ENCODE measurements at places on chromosomes 11 and 22. TPM values are rescaled to one million over a fixed set of nuclear protein-coding genes. Genes with fewer than 3 reads are reported as not detected.

- DNase-seq, result no peak
These were observed 143.5 kb downstream of the NXPE2 start for GRCh38 chr11:114821621-114822412.

DNA sequence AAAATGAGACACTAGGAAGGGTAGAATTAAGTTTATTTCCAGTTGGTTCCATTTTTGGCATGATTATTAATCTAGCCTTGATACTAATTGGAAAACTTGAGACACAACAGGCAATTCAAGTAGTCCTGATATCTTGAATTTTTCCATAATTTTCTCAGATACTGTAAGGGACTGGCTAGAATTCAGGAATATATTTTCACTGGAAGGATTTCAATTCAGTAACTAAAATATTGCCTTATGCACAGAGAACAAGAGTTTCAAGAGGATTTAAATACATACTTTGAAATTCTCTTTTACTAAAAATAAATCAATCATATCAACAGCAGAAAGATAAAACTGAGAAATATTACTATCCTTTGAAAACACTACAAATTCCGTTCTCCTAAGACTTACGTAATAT lies 632.9 kb downstream of the LRRC4C start:
- no peak for DNase-seq

KBTBD3 gene
- 3.4 TPM for total RNA-seq

TP53AIP1 gene
- not detected for total RNA-seq

- no peak for DNase-seq
These were observed 102.4 kb upstream of the SORL1-AS1 start for GRCh38 chr11:121555121-121555520.

DNA sequence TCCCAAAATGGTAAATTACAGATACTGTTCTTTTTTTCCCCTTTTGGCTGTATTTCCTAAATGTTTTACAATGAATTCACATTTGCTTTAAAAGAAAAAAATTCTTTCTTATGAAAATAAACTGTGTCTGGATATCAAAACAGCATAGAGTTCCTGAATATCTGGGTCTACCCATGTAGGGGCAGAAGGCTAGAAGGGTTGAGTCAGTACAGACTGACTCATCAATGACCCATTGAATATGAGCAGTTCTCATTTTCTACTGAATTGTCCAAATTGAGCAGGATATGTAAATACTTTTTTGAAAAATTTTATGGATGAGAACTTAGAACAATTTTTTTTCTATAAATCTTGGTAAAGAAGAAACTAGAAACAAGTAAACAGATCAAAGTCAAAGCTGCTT lies 16.3 kb upstream of the C11orf87 start:
- DNase-seq, result no peak

VSIG10L2 gene
- total RNA-seq, result not detected

GRCh38 chr11:87353771-87354345 lies 316.1 kb downstream of the TMEM135 start:
- DNase-seq, result peak; percentile 32

RPS19BP1 gene
- 74.2 TPM for total RNA-seq

DNA sequence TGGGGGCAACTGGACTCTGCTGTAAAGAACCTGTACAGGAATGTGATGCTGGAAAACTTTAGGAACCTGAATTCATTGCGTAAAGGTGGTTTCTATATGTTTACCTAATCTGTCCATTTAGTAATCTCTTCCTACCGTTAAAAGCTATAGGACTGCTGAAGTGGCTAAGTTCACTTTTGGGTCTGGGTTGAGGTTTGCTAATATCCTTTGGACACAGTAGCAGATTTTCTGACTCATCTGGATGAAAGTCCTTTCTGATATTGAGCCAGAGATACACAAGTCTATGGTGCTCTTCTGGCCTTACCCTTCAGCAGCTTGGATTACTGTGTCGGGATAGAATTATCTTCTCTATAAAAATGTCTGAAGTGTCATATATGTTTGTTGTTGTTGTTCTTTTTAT lies 16.9 kb downstream of the ZNF215 start:
- DNase-seq, result no peak

CCDC73 gene
- not detected for total RNA-seq

GRCh38 chr22:31977939-31978338 lies 33.6 kb downstream of the YWHAH start:
- no peak for DNase-seq

- DNase-seq, result no peak
These were observed 27.2 kb upstream of the RASSF10 start for GRCh38 chr11:12981676-12982522.

NUP160 gene
- total RNA-seq, result 38.2 TPM

H19 gene
- 66.4 TPM for total RNA-seq

DNA sequence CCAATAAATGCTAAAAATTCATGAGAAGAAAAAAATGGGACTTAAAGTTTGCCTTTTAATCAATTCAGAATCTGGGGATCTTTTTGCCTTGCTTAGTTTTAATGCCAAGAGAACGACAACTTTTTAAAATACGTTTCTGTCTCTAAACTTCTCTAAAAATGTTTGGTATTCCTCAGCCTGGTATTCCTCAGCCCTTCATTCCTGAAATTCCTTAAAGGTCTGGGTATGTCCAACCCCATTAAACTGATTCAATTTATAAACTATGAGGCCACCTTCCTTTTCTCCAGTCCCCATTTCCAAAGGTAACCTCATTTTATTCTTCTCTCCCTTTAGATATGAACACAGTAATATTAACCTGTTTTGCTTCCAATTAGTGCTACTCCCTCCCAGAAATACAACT lies 16.6 kb downstream of the POLA2 start:
- DNase-seq, result no peak

PLAAT2 gene
- 0.14 TPM for total RNA-seq

DNA sequence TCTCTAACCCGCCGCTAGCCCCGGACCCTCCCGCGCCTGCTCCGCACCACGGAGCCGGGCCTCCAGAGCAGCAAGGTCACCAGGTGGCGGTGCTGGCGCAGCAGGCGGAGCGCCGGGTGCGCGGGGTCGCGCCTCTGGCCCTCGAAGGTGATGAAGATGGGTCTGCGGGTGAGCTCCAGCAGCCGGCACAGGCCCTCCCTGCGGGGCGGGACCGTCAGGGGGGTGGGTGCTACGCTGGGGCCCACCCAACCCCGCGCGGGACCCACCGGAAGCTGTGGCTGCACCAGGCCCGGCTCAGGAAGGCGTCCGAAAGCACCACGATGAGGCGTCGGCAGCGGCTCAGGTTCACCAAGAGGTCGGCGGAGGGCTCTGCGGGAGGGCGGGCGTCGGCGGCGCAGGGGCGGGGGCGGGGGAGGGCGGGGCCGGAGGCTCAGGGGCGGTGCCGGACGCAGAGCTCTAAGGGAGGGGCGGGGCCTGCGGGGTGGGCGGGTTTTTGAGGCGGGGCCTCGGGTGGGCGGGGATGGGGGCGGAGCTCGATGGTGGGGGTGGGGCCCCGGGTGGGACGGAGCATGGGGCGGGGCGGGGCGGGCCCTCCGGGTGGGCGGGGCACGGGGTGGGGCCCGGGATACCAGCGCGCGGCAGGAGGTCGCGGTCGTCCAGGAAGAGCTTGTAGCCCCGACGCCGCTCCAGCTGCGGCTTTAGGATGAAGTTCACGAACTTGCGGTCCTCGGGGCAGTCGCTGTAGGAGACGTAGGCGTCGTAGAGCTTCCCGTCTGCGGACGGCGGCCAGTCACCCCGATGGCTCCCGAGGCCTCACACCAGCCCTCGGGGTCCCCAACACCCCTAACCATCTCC lies 7.8 kb downstream of the SIGIRR start:
- DNase-seq, result peak; percentile 75

All from dermis blood vessel endothelial cell (primary cell).